ENCODE measurements at places on chromosomes 6 and 20. TPM values are rescaled to one million over a fixed set of nuclear protein-coding genes. Genes with fewer than 3 reads are reported as not detected.
A peak's percentile ranks its signal among the peaks of the same experiment; 100 is the strongest.

C2 gene
- total RNA-seq = 0.69 TPM

C6orf118 gene
- total RNA-seq = not detected

DNA sequence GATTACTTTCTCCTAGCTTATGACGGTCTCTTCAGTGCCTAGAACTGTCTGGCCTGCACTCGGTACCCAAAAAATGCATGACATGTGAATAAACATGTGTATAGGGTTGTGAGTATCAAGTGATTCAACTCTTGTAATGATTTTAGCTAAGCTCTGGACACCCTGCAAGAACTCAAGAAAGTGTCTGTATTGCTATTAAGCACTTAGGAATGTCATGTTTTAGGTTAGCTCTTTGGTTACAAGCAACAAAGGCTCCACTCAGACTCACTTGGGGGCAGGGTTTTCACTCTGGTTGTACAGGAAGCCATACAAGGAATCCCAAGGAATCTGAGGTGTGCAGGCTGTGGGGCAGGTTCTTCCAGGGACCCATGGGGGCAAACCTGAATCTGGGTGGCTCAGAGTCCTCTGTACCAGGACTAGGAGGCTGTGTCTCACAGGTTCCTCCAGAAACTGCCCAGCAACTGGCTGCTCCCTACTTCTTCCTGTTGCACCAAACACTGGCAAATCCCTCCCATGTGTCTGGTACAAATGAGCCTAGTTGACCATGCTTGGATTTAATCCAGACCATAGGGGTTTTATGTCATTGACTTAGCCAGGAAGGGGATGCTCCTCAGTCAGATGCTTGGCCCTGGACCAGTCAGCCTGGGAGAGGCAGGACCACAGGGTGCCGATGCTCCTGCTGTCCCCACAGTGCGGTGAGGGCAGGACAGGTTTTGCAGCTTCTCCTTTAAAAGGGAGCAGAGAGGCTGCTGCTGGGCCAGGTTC lies 77.9 kb upstream of the CDH4 start:
- no peak for DNase-seq

DNA sequence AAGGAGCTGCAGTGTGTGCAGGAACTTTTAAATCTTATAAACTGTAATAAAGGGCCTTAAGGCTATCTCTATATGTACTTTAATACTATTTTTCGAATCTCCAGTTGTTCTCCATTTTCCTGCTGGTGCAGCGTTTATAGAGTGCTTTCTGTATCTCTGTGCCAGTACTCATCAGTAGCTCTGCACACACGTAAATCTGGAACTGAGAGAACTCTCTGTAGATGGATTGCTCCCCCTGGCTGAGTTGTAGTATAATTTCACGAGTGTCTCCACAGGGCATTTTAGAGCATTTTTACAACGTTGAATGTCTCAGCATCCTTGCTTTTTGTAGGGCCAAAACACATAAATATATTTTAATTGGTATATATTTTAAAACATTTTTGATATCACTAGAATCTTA lies 256.5 kb downstream of the TRDN start:
- DNase-seq = peak; percentile 33

DNA sequence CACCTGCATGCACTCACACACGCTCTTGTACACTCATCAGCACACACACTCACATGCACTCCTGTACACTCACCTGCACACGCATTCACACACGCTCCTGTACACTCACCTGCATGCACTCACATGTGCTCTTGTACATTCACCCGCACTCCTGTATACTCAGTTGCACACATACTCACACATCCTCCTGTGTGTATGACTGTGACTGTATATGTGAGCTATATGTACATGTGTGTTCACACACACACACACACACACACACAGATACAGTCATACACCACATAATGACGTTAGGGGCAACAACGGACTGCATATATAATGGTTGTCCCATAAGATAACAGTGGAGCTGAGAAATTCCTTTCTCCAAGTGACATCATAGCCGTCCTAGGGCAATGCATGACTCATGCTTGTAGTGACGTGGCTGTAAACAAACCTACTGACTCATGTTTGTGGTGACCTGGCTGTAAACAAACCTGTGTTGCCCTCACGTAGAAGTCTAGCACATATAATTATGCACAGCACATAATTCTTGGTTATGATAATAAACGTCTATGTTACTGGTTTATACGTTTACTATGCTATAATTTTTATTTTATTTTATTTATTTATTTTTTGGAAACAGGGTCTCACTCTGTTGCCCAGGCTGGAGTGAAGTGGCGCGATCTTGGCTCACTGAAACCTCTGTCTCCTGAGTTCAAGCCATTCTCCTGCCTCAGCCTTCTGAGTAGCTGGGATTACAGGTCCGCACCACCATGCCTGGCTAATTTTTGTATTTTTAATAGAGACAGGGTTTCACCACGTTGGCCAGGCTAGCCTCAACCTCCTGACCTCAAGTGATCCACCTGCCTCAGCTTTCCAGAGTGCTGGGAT lies 22.8 kb upstream of the TAF4 start:
- DNase-seq = peak; percentile 97

- no peak for DNase-seq
Measured at GRCh38 chr6:77474286-77474956, 11.1 kb upstream of the HTR1B start.

All from NCI-H460 (cell line).